Adrenal gland (tissue), 19 donors: ENCODE measurements at places on chromosomes 1 and 21. TPM values are rescaled to one million over a fixed set of nuclear protein-coding genes. Genes with fewer than 3 reads are reported as not detected.

GRCh38 chr1:213692321-213692720 lies 295.5 kb upstream of the PROX1 start:
- no peak overlapping the region for H3K4me3 ChIP-seq
- H3K36me3 ChIP-seq, result no peaks in the 10 kb centered on the region
- no peak for DNase-seq
- no peak overlapping the region for H3K27ac ChIP-seq
- no peaks in the 10 kb centered on the region for H3K4me1 ChIP-seq
- no peaks in the 10 kb centered on the region for H3K27me3 ChIP-seq

GRCh38 chr1:7831458-7831857 lies 21.4 kb downstream of the UTS2 start:
- H3K27ac ChIP-seq, result no peak overlapping the region
- DNase-seq, result no peak
- peaks cover 42% of the 10 kb centered on the region for H3K36me3 ChIP-seq
- H3K4me3 ChIP-seq, result no peak overlapping the region
- H3K4me1 ChIP-seq, result no peaks in the 10 kb centered on the region

- no peaks in the 10 kb centered on the region for H3K36me3 ChIP-seq
- peaks cover 5% of the 10 kb centered on the region for H3K27me3 ChIP-seq
- no peak for DNase-seq
- peak overlapping the region; percentile 58 for H3K27ac ChIP-seq
- H3K4me3 ChIP-seq, result no peak overlapping the region
Observed at GRCh38 chr1:165598676-165599059, 32.4 kb upstream of the MGST3 start.

GRCh38 chr1:116908820-116909511 lies 750 bp upstream of the PTGFRN start:
- DNase-seq, result no peak
- no peaks in the 10 kb centered on the region for H3K36me3 ChIP-seq
- no peak overlapping the region for H3K4me3 ChIP-seq
- H3K27me3 ChIP-seq, result no peaks in the 10 kb centered on the region
- H3K27ac ChIP-seq, result peak overlapping the region; percentile 84
- H3K4me1 ChIP-seq, result peaks cover 38% of the 10 kb centered on the region

- no peaks in the 10 kb centered on the region for H3K4me1 ChIP-seq
- H3K4me3 ChIP-seq, result no peak overlapping the region
- H3K27me3 ChIP-seq, result no peaks in the 10 kb centered on the region
- H3K36me3 ChIP-seq, result no peaks in the 10 kb centered on the region
- DNase-seq, result no peak
Observed at GRCh38 chr1:191261111-191261510, 783.4 kb upstream of the BRINP3 start.

DNA sequence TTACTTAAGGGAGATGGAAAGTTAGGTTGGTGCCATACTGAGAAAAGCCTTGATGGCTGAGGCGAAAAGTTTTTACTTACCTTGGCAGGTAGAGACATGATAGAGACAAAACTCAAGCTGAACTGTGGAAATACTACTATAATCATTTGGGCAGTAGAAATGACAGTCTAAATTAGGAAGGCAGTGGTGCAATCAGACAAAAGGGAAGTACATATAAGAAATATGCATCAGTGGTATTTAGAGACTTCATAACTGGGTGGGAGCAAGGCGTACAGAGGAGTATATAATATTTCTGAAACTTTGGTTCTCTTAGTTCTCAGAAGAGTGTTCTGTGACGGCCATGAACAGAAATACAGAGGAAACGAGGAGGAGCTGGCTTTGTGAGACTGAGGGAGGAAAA lies 2.4 kb upstream of the CEP350 start:
- H3K4me1 ChIP-seq, result peaks cover 4% of the 10 kb centered on the region
- no peak for DNase-seq
- no peak overlapping the region for H3K4me3 ChIP-seq
- H3K36me3 ChIP-seq, result no peaks in the 10 kb centered on the region
- H3K27ac ChIP-seq, result no peak overlapping the region

- no peaks in the 10 kb centered on the region for H3K27me3 ChIP-seq
- no peaks in the 10 kb centered on the region for H3K4me1 ChIP-seq
- DNase-seq, result no peak
- H3K36me3 ChIP-seq, result no peaks in the 10 kb centered on the region
- H3K4me3 ChIP-seq, result no peak overlapping the region
Observed at GRCh38 chr1:102715150-102715549, 393.2 kb downstream of the COL11A1 start.

- no peak for DNase-seq
- no peaks in the 10 kb centered on the region for H3K36me3 ChIP-seq
- peak overlapping the region; percentile 79 for H3K4me3 ChIP-seq
- peak overlapping the region; percentile 54 for H3K27ac ChIP-seq
Observed at GRCh38 chr1:3857791-3858129, 484 bp downstream of the DFFB start.

DNA sequence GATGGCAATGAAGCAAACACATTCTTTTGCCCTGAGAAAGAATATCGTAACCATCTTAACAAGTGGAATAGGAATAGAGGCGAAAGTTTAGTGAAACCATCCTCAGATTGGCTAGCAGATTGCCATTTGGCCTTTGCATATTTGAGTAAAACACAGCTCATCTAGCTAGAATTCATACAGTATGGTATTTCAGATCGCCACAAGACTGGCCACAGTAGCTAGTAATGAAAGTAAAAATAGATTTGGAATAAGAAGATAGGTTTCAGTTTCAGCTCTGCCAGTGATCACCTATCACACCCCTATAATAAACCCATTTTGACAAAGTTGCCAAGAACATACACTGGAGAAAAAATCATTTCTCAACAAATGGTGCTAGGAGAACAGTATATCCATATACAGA lies 294.9 kb downstream of the LRRIQ3 start:
- no peaks in the 10 kb centered on the region for H3K4me1 ChIP-seq
- H3K27me3 ChIP-seq, result no peaks in the 10 kb centered on the region
- no peak overlapping the region for H3K27ac ChIP-seq

- no peak overlapping the region for H3K4me3 ChIP-seq
- DNase-seq, result no peak
- H3K36me3 ChIP-seq, result no peaks in the 10 kb centered on the region
- no peaks in the 10 kb centered on the region for H3K4me1 ChIP-seq
Observed at GRCh38 chr1:47390843-47391242, 25.2 kb upstream of the FOXE3 start.

GRCh38 chr1:229672246-229672645 lies 46.2 kb downstream of the URB2 start:
- DNase-seq, result no peak
- H3K4me1 ChIP-seq, result no peaks in the 10 kb centered on the region
- H3K36me3 ChIP-seq, result no peaks in the 10 kb centered on the region
- H3K27me3 ChIP-seq, result no peaks in the 10 kb centered on the region

- peak overlapping the region; percentile 53 for H3K4me3 ChIP-seq
- H3K27me3 ChIP-seq, result no peaks in the 10 kb centered on the region
- no peak for DNase-seq
- H3K4me1 ChIP-seq, result peaks cover 78% of the 10 kb centered on the region
- H3K27ac ChIP-seq, result no peak overlapping the region
Observed at GRCh38 chr1:193185211-193185610, 1.2 kb downstream of the B3GALT2 start.

DNA sequence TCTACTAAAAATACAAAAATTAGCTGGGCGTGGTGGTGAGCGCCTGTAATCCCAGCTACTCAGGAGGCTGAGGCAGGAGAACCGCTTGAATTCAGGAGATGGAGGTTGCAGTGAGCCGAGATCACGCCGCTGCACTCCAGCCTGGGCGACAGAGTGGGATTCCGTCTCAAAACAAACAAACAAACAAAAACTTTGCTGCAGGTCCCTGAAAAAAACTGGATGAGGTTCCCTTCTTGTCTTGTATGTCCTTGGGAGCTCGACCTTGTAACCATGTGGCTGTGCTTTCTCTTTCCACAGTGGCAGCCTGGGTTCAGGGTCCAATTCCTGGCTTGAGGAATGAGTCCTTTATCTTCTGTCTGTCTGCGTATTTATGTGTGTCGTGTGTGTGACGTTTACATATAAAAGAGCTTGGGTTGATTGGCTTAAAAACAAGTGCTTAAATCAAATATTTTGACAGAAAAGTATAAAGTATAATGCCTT lies 18.0 kb upstream of the COX20 start:
- no peaks in the 10 kb centered on the region for H3K36me3 ChIP-seq
- no peaks in the 10 kb centered on the region for H3K27me3 ChIP-seq
- peak overlapping the region; percentile 1 for H3K27ac ChIP-seq
- peak; percentile 54 for DNase-seq

GRCh38 chr1:30778979-30779293 lies 21.4 kb upstream of the LAPTM5 start:
- DNase-seq, result no peak
- no peaks in the 10 kb centered on the region for H3K27me3 ChIP-seq
- H3K27ac ChIP-seq, result no peak overlapping the region
- H3K4me1 ChIP-seq, result peaks cover 14% of the 10 kb centered on the region

- H3K27me3 ChIP-seq, result no peaks in the 10 kb centered on the region
- peak overlapping the region; percentile 72 for H3K27ac ChIP-seq
- H3K4me1 ChIP-seq, result peaks cover 5% of the 10 kb centered on the region
- peak; percentile 83 for DNase-seq
- H3K4me3 ChIP-seq, result no peak overlapping the region
Observed at GRCh38 chr1:117678246-117678977, 72.6 kb downstream of the TENT5C start.

- H3K4me3 ChIP-seq, result peak overlapping the region; percentile 85
- no peaks in the 10 kb centered on the region for H3K36me3 ChIP-seq
- peak overlapping the region; percentile 71 for H3K27ac ChIP-seq
- H3K27me3 ChIP-seq, result no peaks in the 10 kb centered on the region
- peaks cover 17% of the 10 kb centered on the region for H3K4me1 ChIP-seq
Observed at GRCh38 chr1:36322041-36322785, 1.2 kb downstream of the EVA1B start.

- H3K4me1 ChIP-seq, result no peaks in the 10 kb centered on the region
- no peaks in the 10 kb centered on the region for H3K27me3 ChIP-seq
- peak; percentile 31 for DNase-seq
- H3K36me3 ChIP-seq, result no peaks in the 10 kb centered on the region
Observed at GRCh38 chr1:30507401-30508174, 215.8 kb downstream of the MATN1 start.

GRCh38 chr1:153541641-153542590 lies 1.2 kb upstream of the S100A5 start:
- no peak for DNase-seq
- H3K36me3 ChIP-seq, result no peaks in the 10 kb centered on the region
- no peaks in the 10 kb centered on the region for H3K27me3 ChIP-seq
- peaks cover 27% of the 10 kb centered on the region for H3K4me1 ChIP-seq
- no peak overlapping the region for H3K27ac ChIP-seq
- no peak overlapping the region for H3K4me3 ChIP-seq

DNA sequence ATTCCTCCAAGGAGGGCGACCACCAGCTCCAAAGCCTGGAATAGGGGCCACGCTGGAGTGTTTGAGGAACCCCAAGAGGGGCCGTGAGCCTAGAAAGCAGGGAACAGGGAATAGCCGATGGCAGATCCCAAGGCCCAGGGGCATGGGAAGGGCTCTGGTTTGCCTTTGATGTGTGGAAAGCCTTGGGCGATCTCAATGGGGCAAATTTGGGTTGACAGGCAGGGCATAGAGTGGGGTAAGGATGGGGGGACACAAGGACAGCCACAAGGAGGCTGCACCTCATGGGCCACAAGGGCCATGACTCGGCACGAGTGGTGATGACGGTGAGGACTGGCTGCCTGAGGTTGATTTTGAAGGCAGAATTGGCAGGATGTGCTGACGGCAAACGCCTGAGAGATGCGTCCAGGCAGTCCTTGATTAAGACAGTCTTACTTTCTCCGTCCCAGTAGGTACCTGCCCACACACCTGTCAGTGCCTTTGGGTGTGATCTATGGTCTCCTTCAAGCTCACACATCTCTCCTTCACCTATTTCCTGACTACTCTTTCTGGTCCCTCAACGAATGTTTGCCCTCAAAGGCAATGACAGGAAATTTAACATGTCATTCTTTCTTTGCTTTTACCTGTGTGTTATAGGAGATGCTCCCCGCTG lies 2.0 kb upstream of the TMPRSS3 start:
- H3K27me3 ChIP-seq, result no peaks in the 10 kb centered on the region
- H3K4me3 ChIP-seq, result no peak overlapping the region
- no peaks in the 10 kb centered on the region for H3K36me3 ChIP-seq
- no peak for DNase-seq

DNA sequence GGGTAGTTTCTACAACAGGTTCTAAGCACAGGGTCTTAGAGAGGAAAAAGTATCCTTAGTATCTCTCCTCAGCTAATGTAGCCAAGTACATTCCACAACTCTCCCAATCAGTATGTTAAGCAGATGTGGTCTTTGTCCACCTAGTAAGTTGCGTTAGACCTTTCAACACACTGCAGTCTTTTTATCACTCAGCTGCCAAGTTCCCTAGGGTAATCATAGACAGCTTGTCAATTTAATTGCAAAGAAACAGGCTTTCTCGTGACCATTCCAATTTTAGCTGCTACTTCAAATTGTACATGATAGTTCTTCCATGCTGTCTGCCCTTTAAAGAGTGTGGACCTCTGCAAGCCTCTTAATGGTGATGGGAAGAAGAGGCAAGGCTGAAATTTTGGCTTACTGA lies 211.8 kb upstream of the PKN2 start:
- no peak overlapping the region for H3K4me3 ChIP-seq
- H3K27me3 ChIP-seq, result no peaks in the 10 kb centered on the region
- no peak for DNase-seq
- H3K36me3 ChIP-seq, result no peaks in the 10 kb centered on the region
- H3K27ac ChIP-seq, result no peak overlapping the region

The FAF1 gene
- total RNA-seq, result 58.3 TPM

The VCAM1 gene
- total RNA-seq, result 68.5 TPM

The NRDC gene
- 49.5 TPM for total RNA-seq

The KCNQ4 gene
- 0.24 TPM for total RNA-seq

The SPRR1B gene
- not detected for total RNA-seq

The CFHR4 gene
- total RNA-seq, result not detected

The SAMD11 gene
- 18.1 TPM for total RNA-seq
